Smooth muscle cell of the brain vasculature (primary cell): ENCODE measurements at places on chromosomes 12 and 14.

DNA sequence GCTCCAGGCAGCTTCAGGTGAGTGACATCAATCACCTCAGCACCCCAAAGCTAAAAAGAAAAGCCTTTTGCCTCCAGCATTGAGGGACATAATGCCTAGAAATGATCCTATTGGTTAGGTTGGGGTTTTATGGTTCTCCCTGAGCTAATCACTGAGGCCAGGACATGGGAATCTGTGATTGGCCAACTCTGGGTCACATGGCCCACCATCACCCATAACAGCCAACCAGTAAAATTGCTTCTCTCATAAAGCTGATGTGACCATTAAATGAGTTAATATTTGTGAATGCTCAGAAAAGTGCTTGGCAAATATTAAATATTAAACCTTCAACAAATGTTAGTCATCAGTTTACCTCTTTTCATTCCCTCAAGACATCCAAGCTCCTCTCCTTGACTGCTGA, 60.2 kb downstream of the TBX3 start:
- no peak for DNase-seq

GRCh38 chr14:101255765-101256125, 305.6 kb upstream of the DIO3 start:
- DNase-seq: no peak

DNA sequence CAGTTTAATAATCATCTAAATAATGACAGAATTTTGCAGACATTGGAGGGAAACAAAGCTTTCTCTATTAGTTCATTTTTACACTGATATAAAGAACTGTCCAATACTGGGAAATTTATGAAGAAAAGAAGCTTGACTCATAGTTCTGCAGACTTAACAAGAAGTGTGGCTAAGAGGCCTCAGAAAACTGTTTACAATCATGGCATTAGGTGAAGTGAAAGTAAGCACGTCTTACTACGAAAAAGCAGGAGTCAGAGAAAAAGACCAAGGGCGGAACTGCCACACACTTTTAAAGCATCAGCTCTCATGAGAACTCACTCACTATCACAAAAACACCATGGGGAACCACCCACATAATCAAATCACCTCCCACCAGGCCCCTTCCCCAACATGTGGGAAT, 804.4 kb downstream of the FLRT2 start:
- DNase-seq: no peak

DNA sequence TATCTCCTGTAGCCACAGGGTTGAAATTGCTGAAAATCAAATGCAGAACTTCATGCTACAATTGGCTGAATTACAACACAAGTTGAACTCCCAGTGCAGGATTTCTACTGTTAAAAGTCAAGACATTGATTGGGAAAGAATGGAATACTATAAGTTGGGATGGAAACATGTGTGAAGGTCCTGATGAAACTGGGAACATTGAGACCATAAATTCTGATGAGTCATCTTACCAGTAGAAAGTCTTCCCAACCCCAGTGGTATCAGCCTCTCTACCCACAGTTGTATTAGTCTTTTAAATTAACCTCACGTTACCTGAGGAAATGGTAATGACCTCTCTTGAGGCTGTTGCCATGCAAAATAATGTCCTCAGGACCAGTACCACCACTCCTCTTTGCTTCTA, 27.4 kb upstream of the DYRK2 start:
- DNase-seq: no peak

- no peak for DNase-seq
Observed at GRCh38 chr12:91857813-91858542, 287.7 kb downstream of the BTG1 start.

DNA sequence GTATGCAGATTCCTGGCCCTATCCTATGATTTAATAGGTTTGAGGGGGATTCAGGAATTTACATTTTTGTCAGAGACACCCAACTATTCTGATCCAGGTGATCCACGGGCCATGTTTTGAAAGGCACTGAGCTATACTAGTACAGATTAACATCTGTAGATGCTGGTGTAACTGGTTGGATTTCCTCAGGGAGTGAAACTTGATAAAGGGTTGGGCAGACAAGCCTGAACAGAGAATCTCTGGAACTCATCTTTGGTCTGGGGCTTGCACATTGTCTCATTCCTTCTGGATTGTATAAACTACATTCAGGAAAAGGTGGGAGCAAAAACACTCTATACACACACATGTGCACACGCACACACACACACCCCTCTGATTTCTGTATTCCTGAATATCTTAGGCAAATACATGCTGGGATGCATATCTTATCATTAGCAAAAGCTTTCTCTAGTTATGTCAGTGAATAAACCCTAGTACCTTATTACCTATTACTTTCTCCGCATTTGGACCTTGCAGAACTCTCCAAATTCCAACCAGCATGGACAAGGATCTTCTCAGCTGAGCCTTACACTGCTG, 104.6 kb downstream of the SLC38A1 start:
- no peak for DNase-seq

DNA sequence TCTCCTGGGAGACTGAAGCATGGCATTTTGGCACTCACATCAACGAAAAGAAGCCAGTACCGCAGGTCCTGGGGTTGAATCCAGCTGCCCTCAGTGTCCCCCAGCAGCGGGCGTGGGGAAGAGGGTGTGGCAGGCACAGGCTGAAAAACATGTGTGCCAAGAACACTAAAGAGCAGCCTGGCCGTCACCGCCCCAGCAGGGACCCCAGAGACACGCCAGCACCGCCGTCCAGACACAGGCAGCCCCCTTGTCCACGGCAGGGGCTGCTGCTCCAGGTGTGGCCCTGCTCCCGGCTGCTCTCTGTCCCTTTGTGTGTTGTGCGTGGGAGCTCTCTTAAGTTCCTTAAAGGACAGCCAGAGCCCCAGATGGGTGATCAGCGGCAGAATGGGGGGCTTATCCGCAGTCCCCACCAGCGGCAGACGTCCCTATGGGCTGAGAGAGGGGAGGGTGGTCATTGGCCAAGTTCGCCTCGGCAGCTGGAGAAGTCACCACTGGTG, 556 bp downstream of the PHETA1 start:
- no peak for DNase-seq

- no peak for DNase-seq
Observed at GRCh38 chr12:71958457-71958856, 19.8 kb downstream of the TPH2 start.

GRCh38 chr14:60647837-60648248, 1.4 kb downstream of the SIX1 start:
- DNase-seq: no peak

DNA sequence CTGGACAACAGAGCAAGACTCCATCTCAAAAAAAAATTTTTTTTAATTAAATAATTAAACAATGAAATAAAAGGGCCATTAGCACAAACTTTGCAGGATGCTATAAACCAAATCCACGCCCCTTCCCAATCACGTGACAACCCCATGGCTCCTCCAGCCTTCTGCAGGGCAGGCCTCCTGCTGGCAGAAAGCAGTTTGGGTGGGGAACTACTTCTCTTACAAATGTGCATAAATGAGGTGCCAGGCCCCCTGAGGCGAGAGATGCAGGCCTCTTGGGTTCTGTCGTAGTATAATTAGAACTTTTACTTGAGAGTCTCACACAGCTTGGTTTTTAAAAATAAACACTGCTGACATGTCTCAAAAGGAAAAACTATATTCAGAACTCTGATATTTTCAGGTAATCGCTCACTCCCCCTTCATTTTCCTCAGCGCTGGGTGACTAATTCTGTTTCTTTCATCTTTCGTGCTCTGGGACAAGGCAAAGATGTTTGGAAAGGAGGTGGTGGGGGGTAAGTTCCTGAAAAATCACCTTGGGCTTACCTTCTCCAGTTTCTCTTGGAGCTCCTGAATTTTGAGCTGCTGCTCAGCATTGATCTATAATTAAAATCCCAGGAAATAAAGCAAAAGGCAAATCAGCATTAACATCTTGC, 101.7 kb downstream of the CIT start:
- no peak for DNase-seq

GRCh38 chr12:21925296-21925913, 15.8 kb downstream of the ABCC9 start:
- no peak for DNase-seq

DNA sequence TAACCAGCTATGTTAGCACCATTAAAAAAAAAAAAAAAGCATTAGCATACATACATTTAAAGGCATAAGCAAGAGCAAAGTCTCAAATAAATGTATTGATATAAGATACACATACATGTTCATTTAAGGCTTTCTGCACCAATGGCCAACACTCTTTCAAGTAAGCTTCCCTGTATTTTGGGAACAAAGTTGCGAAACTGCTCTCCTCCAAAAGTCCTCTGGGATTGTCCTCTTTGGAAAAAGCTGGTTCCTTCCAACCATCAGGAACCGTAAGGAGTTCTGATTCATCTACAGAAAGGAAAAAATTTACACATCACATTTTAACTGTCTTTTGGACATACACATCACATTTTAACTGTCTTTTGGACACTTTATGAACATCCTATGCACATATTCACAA, 3.2 kb downstream of the KRR1 start:
- no peak for DNase-seq

DNA sequence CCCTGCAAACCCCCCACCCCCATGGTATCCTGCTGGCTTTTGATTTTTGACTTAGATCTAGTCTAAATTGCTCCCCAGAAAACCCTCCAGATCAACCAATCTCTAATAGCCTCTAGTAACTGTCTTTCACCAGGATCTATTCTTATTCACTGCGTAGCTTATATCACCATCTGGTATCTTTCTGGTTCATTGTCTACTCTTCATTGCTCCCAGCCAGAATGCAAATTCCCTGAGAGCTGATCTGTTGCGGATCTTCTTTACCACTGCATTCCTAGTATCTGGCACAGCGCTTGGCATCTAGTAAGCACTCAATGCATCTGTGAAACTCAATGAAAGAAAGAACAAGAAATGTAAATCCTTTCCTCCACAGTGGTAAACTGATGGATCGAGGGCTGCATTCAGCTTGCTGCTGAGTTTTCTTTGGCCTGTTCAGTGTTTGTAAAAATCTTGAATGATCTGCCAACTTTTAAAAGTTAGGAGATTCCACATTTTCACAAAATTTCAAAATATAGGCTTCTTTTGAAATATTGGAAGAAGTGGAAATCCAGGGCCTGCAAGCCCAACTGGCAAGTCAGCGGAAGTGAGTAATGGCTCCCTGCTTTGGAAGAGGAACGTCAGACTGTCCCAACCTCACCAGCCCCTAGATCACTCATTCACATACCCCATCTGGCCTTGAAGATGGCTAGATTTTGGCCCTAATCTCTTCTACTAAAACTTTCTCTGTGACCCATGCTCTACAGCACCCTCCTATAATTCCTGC, 274.2 kb downstream of the SSPN start:
- DNase-seq: no peak

DNA sequence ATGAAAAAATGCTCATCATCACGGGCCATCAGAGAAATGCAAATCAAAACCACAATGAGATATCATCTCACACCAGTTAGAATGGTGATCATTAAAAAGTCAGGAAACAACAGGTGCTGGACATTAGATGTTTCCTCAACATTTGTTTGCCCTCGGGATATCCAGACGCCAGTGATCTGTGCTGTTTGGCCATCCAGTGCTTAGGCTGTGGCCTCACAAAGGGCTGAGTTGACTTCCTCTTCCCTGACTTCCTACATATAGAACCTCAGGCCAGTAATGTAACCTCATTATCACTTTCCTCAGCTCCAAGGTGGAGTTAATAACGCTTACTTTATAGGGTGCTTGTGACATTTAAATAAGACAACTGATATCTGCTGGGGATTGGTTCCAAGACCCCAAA, 51.8 kb downstream of the SLC15A5 start:
- DNase-seq: no peak

- peak; percentile 70 for DNase-seq
Observed at GRCh38 chr12:124174451-124175348, 120.2 kb upstream of the RFLNA start.

DNA sequence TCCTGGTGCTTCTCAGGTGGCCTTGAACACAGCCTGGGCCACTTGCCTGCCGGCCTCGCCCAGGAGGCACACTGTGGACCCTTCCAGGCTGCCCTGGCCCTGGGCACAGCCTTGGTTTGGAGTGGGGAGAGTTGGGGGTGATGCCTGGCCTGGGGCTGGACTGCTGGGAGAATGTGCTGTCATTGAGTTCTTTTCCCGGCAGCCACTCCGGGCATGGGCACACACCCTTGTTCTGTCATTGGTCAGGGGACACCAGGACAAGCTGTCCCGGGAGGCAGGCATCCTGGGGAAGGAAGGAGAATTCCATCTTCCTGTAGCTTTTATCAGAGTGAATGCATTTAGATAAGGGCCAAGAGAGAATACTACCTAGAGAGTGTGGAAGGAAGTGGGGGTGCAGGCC, 61.8 kb upstream of the RIN3 start:
- DNase-seq: no peak

GRCh38 chr14:99524091-99524661, 43.0 kb downstream of the CCNK start:
- no peak for DNase-seq

DNA sequence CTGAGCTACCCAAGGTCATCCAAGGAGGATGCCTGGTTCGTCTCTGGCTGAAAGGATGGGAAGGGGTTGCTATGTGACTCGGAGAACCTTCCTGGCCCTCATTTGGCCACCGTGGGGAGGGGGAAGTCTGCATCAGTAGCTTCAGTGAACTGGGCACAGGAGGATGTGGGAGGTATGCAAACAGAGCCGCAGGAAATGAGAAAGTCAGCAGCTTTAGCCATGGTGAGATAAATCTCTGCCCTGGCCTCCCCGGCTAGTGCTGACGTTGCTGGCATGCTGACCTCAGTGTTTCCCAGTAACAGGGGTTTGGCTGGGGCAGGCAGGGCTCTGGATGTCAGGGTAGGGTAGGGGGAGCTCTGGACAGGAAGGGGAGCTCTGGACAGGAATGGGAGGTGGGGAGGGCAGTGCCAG, 2.3 kb upstream of the CEBPE start:
- no peak for DNase-seq

- no peak for DNase-seq
Observed at GRCh38 chr14:51079085-51079484, 15.8 kb downstream of the TRIM9 start.

DNA sequence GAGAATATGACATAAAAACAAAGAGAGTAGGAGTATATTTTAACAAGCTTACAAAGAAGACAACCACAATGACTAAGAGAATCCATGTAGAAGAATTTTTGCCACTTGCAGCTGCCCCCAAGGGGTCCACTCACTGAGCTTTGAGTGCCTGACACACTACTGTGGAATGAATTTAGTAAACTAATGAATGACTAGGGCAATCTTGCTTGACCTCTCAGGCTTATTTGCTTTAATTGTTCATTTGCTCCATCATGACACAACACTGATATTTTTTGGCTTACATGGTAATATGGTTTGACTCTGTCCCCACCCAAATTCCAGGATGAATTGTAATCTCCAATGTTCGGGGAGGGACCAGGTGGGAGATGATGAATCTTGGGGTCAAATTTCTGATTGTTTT, 249.1 kb upstream of the FAR2 start:
- DNase-seq: peak; percentile 10

GRCh38 chr12:7747246-7747645, at the start of gene CLEC4C:
CLEC4C (minus strand) TSS chr12:7747375; CDS start chr12:7747348, 27 bp downstream.
- no peak for DNase-seq

GRCh38 chr12:90441431-90441830, 513.5 kb downstream of the CCER1 start:
- DNase-seq: no peak

- no peak for DNase-seq
Observed at GRCh38 chr12:5444520-5444919, 12.6 kb downstream of the NTF3 start.

- DNase-seq: no peak
Observed at GRCh38 chr14:32085845-32086383, 8.8 kb downstream of the ARHGAP5 start.
